IPS-NIHi11 (cell line): ENCODE measurements at places on chromosomes 2 and 18.

GRCh38 chr2:206198677-206199076 lies 39.0 kb downstream of the EEF1B2 start:
- no peak for DNase-seq

DNA sequence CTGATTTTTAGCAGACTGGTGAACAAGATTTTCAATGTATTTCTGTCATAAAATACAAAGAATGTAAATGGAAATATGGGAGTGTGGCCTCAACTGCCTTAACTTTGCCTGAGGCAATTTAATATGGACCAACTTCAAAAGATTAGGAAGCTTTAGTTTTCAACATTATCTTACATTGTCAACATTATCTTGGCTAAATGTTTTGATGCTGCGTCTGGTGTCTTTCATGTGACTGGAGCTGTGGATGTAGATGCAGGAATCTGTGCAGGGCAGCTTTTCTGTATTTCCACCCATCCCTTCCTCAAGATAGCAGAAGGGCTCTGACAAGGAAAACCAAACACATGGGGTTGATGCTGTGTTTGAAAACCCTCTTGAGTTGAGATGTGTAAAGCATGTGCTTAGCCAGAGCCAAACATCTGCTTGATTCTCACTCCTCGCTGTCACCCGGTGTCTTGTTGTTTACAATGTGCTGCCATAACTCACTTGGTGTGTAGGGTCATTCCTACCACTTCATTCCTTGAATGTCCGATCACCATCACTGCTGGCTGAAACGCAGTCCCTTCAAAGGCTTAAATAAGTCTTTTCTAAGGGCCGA lies 33.0 kb downstream of the COPS8 start:
- no peak for DNase-seq

GRCh38 chr2:183093857-183094657 lies 15.5 kb downstream of the DUSP19 start:
- DNase-seq: no peak

DNA sequence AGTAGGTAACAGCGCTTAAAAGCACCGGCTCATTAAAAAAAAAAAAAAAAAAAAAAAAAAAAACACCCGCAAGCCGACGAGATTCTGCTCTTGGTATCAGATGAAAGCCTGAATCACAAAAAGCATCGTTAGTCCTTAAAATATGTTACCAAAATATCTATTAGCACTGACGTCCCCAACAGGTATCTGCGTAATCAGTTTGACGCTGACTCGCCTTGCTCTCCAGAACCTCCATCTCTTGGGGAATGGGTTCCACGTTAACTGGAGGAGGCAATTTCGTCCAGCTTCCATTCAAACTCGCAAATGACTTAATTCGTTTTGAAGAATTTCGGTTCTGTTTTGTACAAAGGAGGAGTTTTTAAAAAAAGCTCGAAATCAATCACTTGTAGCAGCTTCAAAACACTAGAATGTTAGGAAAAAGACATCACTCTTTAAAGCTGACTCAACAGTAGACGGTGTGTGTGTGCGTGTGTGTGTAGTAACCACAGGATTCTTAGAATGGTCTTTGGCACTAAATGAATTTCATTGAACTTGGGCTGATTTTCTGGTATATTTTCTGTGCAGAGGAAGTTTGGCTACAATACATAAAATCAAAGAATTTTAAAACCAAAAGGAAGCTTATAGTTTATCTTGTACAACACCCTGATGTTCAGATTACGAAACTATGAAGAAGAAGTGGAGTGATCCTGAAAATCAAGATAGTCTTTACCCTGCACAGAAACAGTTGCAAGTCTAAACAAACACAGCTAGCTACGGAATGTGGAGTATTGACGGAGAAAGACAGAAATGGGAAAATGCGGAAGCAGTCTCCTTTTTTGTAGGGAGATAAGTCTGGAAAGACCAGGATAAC lies 1.1 kb upstream of the PGAP1 start:
- peak; percentile 26 for DNase-seq

DNA sequence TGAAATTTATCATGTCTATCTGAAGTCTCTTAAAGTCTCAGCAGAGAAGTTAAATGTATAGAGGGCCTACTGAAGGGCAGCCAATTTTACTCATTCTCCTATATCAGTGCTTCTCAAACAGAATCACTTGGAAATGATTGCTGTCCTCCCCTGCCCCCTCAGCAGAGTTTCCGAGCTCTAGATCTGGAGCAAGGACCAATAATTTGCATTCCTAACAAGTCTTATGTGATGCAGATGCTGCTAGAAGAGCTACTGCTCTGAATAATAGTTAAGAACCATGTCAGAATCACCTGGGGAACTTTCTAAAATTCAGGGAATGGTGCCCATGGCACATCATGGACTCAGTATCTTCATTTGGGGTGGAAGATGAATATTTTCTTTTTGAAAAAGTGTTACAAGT lies 105.6 kb upstream of the EPHA4 start:
- DNase-seq: peak; percentile 14

GRCh38 chr2:88069117-88069516 lies 1.5 kb downstream of the SMYD1 start:
- DNase-seq: no peak

- DNase-seq: no peak
Measured at GRCh38 chr2:189304360-189304759, 124.8 kb upstream of the COL5A2 start.

GRCh38 chr18:37861981-37862380 lies 296.4 kb upstream of the CELF4 start:
- DNase-seq: no peak

- no peak for DNase-seq
Measured at GRCh38 chr2:163528640-163529217, 207.1 kb downstream of the FIGN start.

GRCh38 chr2:173792166-173792565 lies 173.0 kb downstream of the SP3 start:
- no peak for DNase-seq

- DNase-seq: no peak
Measured at GRCh38 chr18:22471546-22472131, 53.9 kb upstream of the CTAGE1 start.

GRCh38 chr18:62877411-62878221 lies 162.3 kb downstream of the PHLPP1 start:
- DNase-seq: peak; percentile 46

DNA sequence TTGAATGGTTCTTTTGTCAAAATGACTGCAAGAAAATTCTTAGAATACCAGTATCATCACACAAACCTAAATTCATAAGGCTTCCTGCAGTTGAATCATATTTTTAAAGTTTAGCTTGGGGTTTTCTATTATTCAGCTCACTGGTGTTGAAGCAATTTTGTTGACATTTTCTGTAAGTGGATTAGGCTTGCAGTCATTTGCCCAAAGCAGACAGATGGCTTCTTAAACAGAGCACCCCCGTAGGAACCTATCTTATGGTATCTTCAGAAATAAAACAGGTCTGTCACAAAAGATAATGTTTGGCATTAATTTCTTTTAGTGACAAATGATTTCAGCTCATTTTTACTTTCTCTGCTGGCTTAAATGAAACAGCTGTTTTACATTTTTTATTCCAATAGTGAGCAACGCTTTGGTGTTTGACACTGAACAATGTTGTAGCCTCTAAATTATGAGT lies 331.1 kb downstream of the PLCL1 start:
- DNase-seq: no peak

DNA sequence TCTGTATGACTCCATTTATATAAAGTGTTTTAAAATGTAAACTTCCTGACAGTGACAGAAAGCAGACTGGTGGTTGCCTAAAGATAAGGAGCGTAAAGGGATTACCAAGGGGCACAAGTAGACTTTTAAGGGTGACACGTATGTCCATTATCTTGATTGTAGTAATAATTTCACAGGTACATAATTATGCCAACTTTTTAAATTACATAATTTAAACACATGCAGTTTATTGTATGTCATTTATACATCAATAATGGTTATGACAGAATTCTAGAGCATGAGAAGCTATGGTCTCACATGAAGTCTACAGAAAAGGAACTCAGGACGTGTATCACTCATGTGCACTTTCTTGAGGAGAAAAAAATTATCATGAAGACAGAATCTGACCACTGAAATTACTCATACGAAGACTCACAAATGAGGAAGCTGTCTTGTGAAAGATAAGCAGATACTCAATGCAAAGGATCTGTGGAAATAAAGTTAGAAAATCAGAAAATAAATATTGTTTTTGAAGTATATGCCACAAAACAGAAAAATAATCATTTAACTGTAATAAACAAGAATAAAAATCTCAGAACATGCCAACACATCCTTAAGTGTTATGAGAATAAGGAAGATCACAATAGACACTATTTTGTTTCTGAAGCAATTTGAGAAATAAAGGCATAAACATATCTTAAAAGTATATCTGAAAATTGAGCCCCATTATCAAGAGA lies 84.4 kb downstream of the TMEM131 start:
- DNase-seq: no peak

DNA sequence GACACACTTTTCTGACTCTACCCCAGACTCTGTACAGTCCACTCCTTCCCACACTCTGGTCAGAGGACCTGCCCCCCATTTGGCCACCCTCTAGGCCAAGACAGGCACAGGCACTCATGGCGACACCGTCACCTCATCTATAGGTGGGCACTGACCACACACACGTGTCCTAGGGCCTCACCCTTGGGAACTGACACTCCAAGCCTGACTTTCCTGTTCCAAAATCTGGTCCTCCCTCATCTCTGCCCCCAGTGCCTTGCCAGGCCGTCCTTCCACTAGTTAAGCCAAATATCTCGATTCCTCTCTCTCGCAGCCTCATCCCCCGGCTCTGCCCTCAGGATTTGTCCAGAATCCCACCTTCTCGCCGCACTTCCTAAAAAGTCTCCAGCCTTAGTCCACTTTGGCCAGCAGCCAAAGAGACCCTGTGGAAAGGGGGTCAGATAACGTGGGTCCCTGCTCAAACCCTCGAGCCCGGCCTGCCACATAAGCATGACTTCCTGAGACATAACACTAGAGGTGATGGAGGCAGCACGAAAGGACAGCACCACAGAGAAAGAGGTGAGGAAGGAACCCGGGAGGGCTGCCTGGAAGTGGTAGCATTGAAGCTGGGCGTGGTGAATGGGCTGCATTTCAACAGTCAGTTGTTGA lies 105.8 kb upstream of the OTOS start:
- DNase-seq: no peak

DNA sequence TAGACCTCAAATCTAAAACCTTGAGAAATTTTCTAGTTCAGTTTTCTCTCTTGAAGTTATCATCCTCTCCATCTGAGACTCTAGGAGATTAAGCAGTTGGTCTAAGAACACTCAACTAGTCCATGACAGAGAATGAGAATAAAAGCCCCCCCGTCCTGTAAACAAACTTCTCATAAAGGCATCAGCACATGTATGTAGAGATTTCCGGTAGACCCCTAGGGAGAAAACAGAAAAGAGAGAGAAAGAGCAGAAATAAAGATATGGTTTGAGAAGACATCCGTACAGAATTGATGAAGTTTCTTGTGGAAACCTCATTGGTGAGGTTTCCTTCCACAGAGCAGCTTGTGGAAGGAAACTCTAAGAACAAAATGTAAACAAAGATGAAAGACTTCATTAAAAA lies 3.2 kb upstream of the GPR155 start:
- no peak for DNase-seq

- DNase-seq: no peak
Measured at GRCh38 chr2:122194546-122194945, 439.1 kb downstream of the TSN start.

DNA sequence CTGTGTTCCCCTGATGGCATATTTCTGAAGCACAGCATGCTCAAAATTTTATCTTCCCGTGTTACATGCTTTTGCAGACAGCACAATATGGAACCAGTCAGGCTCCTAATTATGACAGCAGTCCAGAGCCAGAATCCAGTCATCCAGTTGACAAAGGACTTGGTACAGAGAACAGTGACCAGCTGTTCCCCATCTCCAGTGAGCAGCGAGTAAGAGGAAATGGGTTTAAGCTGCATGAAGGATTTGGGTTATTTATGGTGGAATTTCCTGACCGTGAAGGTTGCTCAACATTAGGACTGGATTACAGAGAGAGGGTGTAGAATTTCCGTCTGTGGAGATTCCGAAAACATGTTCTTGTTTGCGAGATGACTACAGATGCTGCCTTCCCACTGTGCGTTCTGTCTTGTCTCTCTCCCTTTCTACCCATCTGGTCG lies 24.4 kb downstream of the SGPP2 start:
- no peak for DNase-seq

- peak; percentile 68 for DNase-seq
Measured at GRCh38 chr2:75560768-75561565, at the start of gene EVA1A. TSS of gene EVA1A (minus strand) at chr2:75560939. CDS start at chr2:75518140, 42,799 bp downstream.

GRCh38 chr18:8229040-8229439 lies 380.2 kb upstream of the RAB12 start:
- no peak for DNase-seq

- no peak for DNase-seq
Measured at GRCh38 chr2:54728669-54729120, 5.2 kb downstream of the EML6 start.

GRCh38 chr2:127233710-127234109 lies 13.6 kb upstream of the CYP27C1 start:
- DNase-seq: no peak

DNA sequence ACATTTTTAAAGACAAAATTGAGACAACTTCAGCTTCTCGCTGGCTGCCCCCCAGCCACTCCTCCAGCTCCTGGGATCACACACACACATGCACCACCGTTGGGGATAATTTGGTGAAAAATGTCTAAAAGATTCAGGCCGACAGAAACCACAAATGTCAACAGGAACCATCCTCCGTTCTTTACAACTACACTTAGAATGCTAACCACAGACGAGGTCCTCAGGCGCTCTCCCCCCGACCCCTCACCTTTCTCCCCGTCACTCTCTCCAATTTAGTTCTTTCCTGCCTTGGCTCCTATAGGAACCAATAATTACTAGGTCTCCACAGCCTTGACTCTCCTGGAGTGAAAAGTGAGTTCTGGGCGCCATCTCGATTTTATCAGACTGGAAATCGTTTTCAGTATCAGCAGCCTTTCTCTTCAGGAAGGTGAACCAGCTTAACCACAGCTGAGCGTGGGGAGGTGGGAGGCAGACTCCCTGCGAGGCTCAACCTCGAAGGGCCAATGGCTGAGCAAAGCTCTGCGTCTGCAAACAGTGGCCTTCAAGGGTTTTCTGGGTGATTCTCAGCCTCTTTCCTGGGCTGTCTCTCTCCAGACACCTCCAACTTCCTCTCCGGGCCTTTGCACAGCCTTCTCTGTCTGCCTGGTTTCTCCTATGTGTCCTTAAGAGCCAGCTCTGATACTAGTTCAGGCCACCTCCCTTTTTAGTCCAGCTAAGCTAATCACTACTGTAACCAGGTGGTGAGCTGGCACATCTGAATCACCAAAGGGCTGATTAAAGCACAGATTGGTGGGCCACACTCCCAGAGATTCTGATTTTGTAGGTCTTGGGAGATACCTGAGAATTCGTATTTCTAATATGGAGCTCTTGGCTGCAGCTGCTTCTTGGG lies 115.7 kb upstream of the COPS8 start:
- no peak for DNase-seq

GRCh38 chr2:10417551-10418335 lies 30.4 kb downstream of the ODC1 start:
- DNase-seq: no peak

GRCh38 chr2:60297296-60298005 lies 256.0 kb downstream of the BCL11A start:
- DNase-seq: peak; percentile 87

DNA sequence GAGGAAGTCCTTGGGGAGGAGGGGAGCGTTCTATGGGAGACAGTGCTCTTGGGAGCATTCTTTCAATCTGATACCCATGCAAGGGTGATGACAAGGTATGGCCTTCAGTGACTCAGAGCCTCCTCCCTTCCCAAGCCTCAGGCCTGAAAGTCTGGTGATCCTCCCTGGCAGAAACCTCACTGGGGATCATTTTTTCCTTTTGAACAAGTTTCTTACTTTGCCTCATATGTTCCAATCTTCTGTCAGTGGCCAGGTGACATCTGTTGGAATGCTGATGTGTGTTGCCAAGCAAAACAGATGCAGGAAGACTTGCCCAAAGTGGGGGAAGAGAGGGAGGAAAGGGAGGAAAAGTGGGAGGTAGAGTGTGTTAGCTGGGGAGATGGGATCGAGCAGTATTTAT lies 224.8 kb downstream of the NEDD4L start:
- DNase-seq: no peak
